Brain pericyte (primary cell): ENCODE measurements at places on chromosomes 7 and 10.

GRCh38 chr10:130935897-130936550 lies 375.5 kb downstream of the TCERG1L start:
- DNase-seq: no peak

DNA sequence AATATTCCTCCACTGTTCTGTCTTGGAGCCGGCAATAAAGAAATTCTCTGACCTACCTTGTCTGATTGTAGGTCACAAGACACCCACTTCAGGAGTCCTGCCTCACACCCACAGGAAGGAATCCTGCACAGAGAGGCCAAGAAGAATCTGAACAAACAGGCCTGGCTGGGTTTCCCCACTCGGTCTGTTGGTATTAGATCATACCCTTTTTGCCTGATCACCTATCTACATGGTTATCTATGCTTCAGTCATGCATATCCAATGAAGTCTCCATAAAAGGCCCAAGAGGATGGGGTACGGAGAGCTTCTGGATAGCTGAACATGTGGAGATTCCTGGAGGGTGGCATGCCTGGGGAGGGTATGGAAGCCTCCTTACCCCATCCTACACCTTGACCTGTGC lies 12.3 kb downstream of the OGDH start:
- no peak for DNase-seq

- DNase-seq: peak; percentile 8
Observed at GRCh38 chr10:132961787-132962622, 19.6 kb upstream of the CFAP46 start.

- DNase-seq: no peak
Observed at GRCh38 chr7:25454020-25454419, 225.7 kb upstream of the NPVF start.

DNA sequence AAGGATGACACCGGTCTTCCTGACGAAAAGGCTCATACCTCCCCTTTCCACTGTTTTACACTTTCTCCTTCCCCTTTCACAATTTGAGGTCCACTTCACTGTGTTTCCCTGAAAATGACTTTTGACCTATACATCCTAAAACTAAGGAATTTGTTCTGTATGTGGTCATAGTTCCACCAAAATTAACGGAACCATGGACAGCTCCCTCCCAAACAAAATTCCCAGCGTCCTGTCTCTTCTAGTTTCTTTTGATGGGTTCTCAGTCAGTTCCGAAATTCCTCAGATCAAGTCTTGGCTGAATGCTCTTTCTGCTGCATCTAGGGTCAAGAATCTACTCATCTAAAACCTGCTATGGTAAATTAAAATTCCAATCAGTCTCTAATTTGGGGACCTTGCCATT lies 1191.9 kb downstream of the CNTNAP2 start:
- DNase-seq: no peak

GRCh38 chr10:23338886-23339285 lies 5.7 kb downstream of the C10orf67 start:
- DNase-seq: no peak
